ENCODE measurements at places on chromosomes 3 and 15.
A peak's percentile ranks its signal among the peaks of the same experiment; 100 is the strongest.

DNA sequence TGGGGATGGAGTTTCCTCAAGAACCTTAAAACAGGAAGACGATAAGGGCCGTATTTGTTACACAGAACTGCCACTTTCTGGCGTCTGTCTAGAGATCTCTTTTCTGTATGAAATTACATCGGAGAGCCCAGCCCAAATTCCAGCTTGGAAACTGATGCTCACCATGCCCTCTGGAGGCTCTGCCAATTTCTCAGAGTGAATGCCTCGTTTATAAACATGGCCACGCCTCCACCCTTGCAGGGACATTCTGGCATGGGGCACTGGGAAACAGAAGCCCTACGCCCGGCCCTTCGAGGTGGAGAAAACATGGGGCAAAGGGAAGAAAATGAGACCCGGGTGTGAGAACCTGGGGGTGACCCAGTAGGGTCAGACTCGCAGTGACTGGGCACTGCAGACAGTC is 53.4 kb upstream of the SEC13 start:
- no peak for DNase-seq

DNA sequence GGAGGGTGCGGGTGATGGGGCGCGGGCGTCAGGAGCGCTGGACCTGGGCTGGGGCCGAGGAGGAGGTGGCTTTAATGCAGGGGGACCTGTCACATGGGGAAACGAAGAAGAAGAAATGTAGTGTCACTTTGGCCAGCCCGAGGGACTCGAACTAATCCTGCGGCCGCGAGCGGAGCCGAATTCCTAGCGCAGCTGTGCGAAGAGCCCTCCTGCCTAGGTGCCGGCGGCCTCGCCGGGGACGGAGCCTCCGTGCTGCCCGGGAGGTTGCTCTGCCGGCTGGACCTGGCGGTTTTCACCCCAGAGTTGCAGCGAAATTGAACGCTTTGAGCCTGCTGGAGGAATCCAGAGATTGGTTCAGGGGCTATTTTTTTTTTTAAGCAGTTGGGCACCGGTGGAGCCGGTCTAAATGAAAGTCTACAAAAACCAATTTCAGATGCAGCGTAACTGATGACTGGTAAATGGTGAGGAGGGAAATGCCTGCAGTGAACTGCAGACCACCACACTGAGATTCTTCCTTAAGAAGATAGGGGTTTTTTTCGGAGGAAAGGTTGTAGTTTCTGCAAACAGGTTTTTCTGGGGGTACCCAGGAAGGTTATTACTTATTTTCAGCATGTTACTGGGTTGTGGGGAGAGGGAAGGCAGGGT is 662 bp downstream of the TMEM108 start:
- DNase-seq: no peak

DNA sequence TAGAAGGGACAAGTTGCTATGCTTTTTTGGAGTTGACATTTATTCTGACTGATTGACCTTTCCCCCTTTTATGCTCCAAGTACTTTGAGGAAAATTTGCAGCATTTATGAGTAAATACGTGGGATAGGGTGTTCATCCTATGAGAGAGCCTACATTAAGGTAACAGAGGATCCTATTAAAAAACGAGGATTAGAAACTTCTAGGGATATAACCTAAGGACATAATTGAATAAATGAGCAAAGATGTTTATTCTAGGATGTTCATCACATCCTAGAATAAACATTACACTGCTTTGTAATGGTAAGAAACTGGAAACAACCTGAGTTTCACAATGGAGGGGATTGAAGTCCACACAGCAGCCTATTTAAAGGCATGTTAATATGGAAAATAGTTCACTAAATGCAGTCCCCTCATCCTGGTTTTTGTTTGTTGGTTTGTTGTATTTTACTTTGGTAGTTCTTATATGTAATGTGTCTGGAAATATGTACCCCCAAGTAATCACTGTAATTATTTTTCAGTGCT is 23.9 kb upstream of the CLEC3B start:
- DNase-seq: no peak

DNA sequence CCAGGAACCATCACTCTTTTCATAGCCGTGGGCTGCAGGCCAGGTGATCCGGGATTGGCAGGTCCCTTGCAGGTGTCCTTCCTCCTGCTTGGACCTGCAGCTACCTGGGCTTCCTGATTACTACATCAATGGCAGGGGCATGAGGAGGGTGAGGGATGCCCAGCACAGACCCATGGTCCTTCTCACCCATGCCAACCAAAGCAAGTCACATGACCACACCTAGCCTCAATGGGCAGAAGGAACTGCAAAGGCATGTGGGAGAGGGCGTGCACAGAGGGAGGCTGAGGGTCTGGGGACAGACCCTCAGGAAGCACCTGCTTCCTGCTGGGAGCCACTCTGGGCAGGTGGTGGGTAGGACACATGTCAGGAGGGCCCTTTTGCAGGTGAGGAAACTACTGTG is 105.2 kb downstream of the NUP210 start:
- DNase-seq: no peak

DNA sequence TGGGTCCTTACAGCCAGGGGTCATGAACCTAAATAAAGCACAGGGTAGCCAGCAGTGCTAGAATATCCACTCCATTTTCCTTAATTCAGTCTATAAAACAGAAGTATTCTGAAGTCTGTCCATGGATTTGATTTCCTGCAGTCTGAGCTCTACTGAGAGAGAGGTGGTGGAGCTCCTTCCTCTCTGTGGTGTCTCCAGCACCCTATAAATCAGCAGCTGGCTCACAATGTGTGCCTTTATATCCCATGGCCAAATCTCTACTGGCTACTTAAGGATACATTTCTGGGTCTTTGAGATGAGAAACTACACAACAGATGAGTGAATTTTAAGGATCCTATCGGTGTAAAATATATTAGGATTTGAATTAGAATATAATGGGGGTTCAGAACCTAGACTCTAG is 339.9 kb upstream of the RBMS3 start:
- DNase-seq: no peak

DNA sequence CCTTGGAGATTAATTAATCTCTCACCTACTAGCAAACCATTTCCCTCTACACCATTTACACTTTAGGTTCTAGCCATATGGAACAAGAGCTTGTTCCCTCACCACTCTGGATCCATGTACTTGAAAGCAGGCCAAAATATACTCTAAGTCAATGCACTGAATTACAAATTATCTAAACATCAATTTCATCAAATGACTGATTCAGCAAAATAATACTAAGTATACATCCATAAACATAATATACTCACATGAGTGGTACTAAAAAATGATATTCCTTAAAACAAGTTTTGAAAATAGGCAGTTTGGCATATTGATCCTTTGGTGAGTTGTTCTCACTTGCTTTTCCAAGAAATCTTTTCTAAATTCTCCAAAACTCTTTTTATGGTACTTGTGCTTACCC is 459.7 kb upstream of the ZNF385D start:
- DNase-seq: no peak

DNA sequence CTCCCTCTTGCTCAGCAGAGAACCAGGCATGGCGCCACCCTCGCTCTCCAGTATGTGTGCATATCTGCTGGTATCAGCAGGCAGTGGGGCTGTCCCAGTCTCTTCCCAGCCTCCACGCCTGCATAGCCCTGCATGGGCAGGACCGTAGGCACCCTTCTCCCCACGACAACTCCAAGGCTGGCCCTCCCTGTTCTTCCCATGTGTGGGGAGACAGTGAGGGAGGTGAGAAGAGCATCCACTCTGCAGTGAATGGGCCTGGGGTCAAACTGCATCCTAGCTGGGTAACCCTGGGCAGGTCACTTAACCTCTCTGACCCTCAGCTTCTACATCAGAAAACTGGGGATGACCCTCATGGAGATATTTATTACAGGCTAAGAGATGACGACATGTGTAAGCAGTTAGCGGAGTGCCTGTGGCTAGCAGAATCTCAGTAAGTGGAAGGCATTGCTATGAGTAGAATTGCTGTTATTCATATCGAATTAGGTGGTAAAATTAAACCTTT is 13.3 kb upstream of the SSUH2 start:
- no peak for DNase-seq

GRCh38 chr15:88394553-88395145 is 72.5 kb downstream of the MRPL46 start:
- DNase-seq: no peak

GRCh38 chr15:91916051-91916450 is 62.5 kb downstream of the SLCO3A1 start:
- no peak for DNase-seq

GRCh38 chr15:31267161-31268107 is 59.2 kb upstream of the KLF13 start:
- DNase-seq: peak; percentile 34

DNA sequence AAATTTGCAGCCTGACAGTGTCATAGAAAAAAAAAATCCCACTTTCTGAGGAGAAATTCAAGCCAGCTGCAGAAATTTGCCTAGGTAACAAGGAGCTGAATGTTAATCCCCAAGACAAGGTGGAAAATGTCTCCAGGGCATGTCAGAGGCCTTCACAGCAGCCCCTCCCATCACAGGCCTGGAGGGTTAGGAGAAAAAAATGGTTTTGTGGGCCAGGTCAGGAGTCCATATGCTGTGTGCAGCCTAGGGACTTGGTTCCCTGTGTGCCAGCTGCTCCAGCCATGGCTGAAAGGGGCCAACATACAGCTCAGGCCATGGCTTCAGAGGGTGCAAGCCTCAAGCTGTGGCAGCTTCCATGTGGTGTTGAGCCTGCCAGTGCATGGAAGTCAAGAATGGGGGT is 11.2 kb downstream of the CD200R1 start:
- DNase-seq: no peak

DNA sequence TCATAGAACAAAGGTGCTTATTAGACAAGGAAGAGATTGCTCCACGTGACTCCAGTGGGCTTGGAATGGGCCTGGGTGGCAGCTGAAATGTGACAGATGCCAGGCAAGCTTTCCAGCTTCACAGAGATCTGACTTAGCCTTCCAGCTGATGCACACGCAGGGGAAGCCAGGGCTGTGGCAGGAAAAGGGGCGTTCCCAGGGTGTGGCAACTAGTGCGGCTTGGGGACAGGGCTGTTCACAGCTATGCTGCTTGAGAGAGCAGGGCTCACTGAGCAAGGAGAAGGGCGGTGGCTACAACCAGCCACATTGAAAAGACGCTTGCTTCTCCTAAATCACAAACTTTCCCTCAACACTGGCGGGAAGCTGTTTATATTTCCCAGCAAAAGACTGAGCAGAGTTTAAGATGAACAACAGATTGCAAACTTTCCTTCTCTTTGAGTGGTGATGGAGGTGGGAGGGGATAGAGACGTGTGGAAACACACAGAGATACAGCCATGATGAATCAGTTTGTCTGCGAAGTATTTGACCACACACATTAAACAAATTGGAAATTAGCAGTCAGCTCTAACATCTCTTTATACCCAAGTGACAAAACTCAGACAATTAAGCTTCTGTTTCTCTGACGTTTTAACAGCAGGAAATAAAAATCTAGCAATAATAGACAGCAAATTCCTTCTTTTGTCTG is 127.5 kb downstream of the BDH1 start:
- DNase-seq: peak; percentile 78
